NCI-H1436 treated with DMSO at 0.1 percent for 48 hours (cell line): ENCODE measurements at places on chromosomes 3 and 15.

GRCh38 chr3:28590860-28591259, 242.2 kb upstream of the AZI2 start:
- DNase-seq = no peak

DNA sequence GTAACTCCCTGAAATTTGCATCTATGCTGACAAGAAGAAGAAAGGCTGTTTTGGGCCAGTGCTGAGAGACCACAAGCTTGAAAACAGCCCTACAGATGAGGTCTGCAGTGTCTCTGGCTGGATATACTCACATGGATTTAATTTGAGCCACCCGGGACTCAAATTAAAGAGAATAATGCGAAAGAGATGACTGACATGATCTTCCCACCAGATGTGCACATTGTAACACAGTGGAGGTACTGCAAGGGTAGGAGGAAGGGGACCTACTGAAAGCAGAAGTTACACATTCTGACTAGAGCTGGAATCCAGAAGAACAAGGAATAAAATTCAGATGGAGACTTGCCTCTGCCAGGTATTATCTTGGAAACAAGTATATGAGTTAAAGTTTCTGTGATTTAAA, 728.3 kb upstream of the SGO1 start:
- no peak for DNase-seq

DNA sequence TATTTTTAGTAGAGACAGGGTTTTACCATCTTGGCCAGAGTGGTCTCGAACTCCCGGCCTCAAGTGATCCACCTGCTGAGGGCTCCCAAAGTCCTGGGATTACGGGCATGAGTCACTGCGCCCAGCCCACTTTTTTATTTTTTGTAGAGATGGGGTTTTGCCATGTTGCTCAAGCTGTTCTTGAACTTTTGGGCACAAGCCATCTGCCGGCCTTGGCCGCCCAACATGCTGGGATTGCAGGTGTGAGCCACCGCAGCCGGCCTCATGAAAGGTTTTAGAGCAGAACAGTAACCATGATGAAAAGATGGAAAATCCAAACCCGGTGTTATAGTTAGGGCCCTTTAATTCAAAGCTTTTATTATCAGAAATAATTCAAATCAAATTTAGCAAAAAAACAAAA, 15.6 kb upstream of the MB21D2 start:
- DNase-seq = no peak

GRCh38 chr3:50334339-50335075, 6.1 kb downstream of the RASSF1 start:
- DNase-seq = no peak

DNA sequence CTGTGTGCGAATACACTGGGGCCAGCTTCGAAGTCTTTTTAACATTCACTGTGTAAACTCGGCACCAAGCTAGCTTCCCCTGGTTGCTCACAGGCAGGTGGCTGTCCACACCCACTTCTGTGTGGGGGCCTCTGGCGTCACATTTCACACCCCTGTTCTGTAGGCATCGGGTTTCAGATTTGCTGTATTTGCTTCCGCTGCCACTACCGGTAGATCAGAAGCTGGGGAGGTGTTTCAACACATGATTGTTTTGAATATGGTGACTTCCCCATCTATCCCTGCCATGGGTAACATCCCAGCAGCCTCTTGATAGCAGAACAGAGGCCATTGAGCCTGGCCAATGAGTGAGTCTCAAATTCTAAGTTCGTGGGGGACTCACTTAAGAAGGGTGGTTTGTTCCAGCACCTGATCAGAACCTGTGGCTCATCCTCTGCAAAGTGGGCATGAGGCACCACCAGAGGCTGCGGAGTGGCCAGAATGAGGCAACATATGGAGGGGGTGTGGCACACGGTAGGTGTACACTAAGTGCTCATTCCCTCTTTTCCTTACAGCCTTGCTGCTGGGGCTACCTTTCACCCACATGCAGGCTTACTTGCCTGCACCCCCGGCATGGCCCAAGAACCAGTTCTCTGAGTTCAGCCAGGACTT, 61.5 kb downstream of the IQSEC1 start:
- no peak for DNase-seq

DNA sequence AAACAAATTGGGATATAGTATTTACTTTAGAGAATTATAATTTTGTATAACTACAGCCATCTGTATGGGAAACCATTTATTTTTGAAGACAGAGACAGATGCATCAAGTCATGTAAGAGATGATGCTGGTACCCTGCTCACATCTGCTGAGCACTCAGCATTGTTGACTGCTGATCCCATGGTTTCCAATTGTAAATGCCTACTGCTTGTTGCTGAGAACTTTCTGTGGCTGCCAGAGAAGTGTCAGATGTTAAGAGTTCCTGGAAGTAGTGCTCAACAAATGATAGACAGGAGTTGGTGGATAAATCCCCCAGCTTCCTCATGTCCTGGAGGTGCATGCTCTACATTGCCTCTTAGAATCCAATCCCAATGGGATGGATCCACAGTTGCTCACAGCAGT, 167.1 kb downstream of the OXSM start:
- DNase-seq = no peak

DNA sequence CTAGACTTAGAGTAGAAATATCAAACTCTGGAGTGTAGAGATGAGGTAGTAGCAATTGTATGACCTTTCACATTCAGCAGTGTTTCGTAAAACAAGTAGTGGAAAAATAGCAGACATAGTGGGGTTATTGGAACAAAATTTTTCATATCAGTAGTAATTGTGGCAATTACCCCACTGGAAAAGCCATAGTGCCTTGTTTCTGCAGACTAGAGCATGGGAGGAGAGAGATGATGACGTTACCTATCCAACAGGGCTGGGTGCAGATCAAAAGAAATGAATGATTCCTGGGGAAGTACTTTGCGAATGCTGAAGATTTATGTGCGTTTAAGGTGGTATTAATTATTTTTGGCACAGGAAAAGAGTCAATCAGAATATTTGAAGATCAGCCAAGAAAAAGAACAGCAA, 147.0 kb upstream of the LRRFIP2 start:
- DNase-seq = no peak

DNA sequence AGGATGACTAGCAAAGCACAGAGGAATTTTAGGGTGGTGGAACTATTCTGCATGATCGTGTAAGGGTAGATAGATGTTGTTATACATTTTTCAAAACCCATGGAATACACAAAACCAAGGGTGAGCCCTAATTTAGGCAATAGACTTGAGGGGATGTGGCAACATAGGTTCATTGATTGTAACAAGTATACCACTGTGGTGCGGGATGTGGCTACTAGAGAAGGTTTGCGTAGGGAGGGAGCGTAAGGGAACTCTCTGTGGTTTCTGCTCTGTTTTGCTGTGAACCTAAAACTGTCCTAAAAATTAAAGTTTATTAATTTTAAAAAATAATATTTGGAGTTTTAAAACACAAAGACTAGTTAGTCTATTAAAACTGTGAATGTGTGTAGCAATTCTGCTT, 202.8 kb downstream of the PLCL2 start:
- no peak for DNase-seq

DNA sequence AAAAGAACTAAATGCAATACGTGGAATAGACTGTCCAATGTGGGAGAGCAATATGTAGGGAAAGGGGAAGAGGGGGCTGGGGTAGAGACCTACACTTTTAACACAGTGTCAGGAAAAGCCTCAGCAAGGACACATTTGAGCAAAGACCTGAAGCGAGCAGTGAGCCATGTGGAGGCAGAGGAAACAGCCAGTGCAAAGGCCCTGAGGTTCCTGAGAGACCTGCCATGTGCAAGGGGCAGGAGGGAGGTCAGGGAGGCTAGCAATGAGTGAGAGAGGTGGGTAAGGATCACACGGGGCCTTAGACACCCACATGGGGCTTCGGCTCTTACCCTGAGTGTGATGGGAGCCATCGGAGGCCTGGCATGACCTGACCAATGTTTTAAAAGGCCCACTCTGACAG, 181.0 kb downstream of the RAB11A start:
- DNase-seq = no peak

DNA sequence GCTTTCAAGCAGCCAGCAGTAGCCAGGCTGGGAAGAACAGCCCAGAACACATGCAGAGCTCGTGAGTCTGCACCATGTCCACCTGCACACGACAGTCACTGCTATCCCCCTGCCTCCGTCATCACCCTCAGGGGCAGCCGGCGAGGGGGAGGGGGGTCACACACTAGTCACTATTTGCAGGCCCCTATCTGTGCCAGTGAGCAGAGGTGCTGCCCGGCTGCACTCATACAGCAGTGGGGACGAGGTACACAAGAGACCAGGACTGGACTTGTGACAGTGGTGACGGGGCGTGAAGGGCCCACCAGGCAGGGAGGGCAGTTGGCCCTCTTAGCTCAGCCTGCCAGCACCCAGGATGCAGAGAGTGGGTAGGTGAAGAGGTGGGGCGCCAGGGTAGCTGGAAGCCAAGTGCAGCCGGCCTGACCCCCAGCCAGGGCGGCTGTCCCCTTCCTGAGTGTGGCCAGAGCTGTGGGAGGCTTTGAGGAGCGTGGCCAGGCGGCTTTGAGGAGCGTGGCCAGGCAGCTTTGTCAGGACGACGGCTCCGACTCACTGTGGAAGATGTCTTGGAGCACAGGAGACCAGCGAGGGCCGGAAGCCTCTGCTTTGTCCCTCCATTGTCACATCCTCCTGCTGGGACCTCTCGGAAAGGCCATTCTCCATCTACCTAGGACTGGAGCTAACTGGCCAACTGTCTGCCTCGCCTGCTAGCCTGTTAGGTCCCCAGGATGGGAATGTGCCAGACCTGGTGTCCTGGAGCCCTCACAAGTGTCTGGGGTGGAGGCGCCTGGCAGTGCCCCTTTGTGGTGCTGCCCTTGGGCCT, 52.1 kb upstream of the FGD5 start:
- DNase-seq = no peak

- peak; percentile 39 for DNase-seq
Observed at GRCh38 chr15:23642413-23643044, 5.1 kb downstream of the MAGEL2 start.

GRCh38 chr3:79414806-79415205, 353.0 kb downstream of the ROBO1 start:
- DNase-seq = no peak

GRCh38 chr15:29636921-29637320, 185.3 kb downstream of the TJP1 start:
- DNase-seq = no peak

DNA sequence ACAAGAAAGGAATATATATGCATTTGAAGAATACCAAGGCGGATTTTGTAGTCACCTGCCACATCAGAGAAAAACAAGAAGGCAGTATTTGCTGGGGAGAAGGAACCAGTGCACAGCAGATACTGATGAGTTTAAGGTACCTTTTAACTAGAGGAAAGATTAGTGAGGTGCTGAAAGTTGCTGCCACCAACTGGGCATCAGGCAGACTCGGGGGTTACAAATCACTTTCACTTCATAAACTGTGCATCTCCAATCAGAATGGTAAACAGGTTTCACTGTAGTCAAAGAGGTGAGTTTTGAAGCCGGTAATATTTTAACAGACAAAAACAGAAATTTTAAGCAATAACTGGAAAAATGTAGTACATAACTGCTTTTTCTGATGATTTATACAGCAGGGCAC, 4.1 kb downstream of the FBN1 start:
- DNase-seq = no peak

DNA sequence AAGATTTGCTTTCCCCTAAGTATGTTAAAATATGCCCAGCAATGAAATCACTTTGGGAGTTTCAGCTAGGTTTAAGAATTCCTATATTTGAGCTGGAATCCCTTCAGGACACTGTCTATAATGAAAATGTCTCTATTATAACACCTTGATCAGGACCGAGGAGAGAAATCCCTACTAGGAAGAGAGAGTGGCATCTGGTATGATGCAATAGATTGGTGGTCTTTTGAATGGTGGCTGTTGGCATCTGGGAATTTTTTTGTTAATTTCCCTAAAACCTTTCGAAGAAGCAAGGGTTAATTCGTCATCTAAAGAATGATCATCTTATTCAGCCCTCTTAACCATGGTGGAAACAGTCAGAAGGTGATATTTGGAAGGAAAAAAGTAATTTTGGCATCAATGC, 43.0 kb downstream of the TIGIT start:
- DNase-seq = no peak

DNA sequence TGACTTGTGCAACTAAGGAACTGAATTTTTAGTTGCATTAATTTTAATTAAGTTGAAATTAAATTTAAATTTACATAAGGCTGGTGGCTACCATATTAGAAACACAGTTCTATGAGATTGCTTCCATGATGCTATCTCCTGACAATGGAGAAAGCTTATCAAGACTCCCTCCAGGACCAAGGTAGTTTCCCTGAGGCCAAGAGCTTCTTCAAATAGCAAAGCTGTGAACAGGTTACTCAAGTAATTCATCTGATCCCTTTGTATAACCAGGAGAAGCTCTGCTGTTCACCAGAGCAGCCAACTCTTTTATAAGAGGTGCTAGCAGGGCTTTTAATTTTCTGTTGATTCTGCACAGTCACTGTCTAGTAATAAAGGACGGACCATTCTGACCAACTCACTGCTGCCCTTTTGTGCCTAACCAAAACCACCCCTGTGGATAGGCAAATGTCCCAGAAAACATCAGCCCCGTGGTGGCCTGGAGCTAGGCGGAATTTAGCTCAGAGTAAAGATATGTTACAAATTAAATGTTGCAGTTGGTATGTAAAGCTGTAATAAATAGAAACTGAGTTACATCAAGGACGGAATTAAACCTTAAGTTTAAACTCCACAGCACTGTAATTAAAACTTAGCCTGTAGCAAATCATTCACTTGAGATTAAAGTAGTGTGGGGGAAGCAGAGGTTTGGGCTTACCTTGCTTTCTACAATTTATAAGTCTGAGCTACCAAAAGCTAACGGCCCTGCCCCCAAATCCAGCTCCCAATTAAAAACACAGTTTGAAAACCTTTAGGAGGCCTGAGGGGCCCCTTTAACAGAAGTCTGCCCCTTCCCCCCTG, 55.6 kb upstream of the LRTM1 start:
- no peak for DNase-seq

DNA sequence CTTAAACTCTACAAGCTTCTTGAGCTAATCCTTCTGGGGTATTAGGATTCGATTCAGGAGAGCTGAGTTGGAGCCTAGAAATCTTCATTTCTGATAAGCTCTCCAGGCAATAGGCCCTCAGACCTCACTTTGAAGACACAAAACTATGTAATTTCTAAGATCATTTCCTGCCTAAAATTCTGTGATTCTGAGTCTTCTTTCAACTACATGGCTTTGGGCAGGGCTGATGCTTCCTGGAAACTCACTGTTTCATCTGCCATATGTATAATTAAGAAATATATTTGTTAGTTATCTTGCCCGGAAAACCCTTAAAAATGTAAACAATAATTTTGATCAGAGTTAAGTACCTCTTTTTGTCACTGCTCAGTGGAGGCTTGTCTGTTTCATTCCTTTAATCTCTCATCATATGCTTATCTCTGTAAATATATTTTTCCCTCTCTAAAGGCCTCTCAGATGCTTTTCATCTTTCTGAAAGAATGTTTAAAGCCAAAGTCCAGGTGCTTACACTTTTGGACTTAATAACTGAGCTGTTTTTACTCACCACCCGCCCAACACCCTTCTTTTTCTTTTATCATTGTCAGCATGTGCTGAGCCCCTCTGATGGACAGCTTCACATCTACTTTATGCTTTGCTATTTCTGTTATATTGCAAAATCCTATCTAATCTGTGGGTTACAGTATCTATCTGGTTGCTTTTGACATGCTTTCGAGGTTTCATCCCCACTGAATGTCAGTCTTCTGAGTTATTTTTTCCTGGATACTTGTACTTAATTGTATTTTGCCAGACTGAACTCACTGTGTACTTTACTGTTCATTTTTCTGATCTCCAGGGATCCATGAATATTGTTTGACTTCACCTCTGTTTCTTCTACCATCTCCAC, 38.2 kb downstream of the FILIP1L start:
- no peak for DNase-seq
